ENCODE measurements at places on chromosomes 1 and 21. TPM values are rescaled to one million over a fixed set of nuclear protein-coding genes. Genes with fewer than 3 reads are reported as not detected.

Gene FAM163A
- not detected for total RNA-seq

Gene CBS
- 13.7 TPM for total RNA-seq

Gene ARL8A
- total RNA-seq = 45.9 TPM

Gene CAMSAP2
- total RNA-seq = 1.2 TPM

Gene PIGR
- not detected for total RNA-seq

Gene ZBTB17
- total RNA-seq = 46.4 TPM

Gene ZNF687
- total RNA-seq = 37.0 TPM

Gene F11R
- 35.9 TPM for total RNA-seq
